ENCODE measurements at places on chromosomes 12 and 14. TPM values are rescaled to one million over a fixed set of nuclear protein-coding genes. Genes with fewer than 3 reads are reported as not detected.
A peak's percentile ranks its signal among the peaks of the same experiment; 100 is the strongest.

GRCh38 chr12:100141666-100141997 lies 1.0 kb downstream of the BLTP3B start:
- DNase-seq = no peak

GRCh38 chr14:53848854-53849253 lies 107.8 kb downstream of the BMP4 start:
- no peak for DNase-seq

DNA sequence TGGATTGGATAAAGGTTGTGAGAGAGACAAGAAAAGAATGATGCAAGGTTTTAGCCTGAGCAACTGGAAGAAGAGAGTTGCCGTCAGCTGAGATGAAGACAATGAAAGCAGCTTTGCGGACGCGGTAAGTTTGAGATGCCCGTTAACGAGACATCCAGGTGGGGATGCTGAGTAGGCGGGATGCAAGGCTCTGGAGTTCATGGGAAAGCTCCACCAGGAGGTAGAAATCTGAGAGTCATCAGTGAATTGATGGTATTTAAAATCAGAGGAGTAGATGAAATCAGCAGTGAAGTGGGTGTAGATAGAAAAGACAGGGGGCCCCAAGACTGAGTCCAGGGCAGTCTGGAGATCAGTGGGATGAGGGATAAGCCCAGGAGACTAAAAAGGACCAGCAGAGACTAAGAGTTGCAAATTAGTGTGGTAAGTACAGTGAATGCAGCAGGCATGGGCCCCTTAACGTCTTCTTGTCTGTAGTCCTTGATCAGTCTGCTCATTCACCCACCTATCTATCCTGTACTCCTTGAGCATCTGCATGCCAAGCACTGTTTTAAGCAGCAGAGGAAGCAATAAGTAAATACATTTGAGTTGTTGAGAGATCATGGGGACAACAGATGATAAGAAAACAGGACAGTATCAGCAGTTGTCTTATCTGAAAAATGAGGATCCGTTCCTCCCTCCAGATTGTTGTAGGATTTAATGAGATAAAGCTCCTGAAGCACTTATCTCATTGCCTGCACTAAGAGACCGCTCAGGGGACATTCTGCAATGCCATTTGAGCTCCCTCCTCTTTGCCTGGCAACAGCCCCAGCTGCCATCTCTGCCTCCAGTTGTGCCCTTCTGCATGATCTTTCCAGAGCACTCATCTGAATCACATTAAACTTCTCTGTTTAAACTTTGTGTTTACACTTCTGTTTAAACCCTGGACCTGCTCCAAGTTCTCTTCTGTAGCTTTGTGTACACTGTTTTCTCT lies 91.5 kb downstream of the APAF1 start:
- no peak for DNase-seq

GRCh38 chr12:108816652-108817335 lies 40.6 kb downstream of the SSH1 start:
- peak; percentile 89 for DNase-seq

DNA sequence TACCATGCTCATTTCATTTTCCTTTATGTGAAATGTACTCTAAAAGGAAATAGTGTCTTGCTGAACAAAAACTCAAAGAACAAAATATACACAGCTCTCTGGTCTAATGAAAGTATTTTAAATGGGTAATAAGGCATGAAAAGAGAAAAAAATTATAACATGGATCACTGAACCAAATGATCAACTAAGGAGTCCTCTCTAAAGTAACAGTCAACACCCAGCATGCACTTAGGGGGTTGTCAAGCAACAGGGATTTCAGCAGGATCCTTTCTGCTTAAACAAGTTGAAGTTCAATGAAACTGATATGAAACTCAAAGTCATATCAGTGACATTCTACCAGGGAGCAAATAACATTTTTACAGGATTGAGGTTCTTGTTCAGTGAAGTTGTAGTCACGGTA lies 398.8 kb downstream of the SEC23A start:
- no peak for DNase-seq

- DNase-seq = no peak
Observed at GRCh38 chr14:99177046-99177655, 94.8 kb downstream of the BCL11B start.

DNA sequence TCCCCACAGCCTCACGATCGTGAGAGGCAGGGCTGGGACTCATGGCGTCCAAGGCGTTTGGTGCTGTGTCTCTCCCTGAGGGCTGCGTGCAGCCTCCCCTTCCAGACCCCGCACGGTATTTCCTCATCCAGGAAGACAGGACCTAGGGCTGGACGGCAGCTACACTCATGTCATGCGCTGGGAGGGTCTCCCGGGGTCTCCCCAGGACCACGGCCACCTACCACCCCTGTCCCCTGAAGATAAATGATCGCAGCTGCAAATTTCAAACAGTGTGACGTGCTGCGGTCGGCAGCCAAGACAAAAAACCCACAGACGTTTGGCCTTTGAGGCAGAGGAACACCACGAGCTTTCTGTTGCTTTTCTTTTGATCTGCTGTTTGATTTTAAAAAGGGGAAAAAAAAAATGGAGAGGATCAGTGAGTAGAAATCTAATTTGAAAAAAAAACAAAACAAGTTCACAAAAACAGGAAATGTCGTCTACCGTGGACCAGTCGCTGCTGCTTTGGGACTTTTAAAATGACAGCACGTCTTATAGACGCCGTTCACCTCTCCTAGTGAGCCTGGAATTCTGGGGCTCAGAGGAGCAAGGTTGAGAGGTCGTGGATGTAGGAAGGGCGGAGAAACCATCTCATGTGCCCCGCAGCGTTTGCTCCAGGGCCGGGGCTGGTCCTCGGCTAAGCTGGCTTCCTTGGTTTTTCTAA lies 237.6 kb downstream of the SLC41A2 start:
- DNase-seq = no peak

DNA sequence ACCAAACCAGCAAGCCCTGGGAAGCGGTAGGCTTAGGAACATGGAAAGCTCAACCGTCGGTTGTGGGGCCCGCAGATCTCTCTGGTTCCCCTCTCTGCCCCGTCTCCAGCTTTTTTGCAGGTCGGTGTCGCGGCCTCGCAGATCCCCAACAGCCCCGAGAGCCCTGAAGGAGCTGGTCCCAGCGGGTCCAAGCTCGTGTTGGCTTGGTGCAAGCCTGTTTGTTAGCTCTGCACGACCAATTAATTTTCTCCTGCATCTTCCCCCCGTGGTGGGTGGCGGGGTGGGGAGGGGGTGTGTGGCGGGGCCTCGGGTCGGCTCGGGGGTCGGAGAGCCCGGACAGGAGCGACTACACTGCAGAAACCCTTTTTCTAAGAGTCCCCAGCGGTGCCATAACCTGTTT lies 449 bp upstream of the SLC24A4 start:
- DNase-seq = no peak

- DNase-seq = no peak
Observed at GRCh38 chr14:81009346-81009745, 53.9 kb downstream of the TSHR start.

DNA sequence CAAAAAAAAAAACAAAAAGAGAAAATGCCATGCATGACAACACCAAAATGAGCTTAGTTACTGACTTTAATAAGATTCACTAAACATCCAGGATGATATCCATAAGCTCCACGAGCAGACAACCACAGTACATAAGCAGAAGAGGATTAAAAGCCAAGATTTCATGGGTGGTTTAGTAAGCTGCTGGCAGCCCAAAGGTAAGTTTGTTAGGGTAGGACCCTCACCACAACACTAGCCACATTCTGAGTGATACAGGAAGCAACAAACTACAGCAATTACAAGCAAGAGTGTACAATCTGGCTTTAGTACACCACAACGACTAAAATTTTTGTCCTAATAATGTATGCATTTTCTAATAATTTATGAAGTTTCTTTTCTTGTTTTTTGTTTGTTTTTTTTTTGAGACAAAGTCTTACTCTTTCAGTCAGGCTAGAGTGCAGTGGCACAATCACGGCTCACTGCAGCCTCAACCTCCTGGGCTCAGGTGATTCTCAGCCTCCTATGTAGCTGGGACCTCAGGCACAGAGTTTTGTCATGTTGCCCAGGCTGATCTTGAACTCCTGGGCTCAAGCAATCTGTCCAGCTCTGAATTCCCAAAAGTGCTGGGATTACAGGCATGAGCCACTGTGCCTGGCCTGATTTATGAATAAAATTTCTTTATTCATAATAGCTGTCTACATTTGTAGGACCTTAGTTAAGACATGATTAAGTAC lies 221.4 kb downstream of the MED13L start:
- no peak for DNase-seq

GRCh38 chr14:86193756-86194155 lies 663.8 kb downstream of the FLRT2 start:
- DNase-seq = no peak

GRCh38 chr14:100601064-100601463 lies 13.8 kb upstream of the BEGAIN start:
- no peak for DNase-seq

- no peak for DNase-seq
Observed at GRCh38 chr12:20620261-20620660, 74.9 kb upstream of the SLCO1C1 start.

GRCh38 chr14:100593751-100594624 lies 6.8 kb upstream of the BEGAIN start:
- no peak for DNase-seq

DNA sequence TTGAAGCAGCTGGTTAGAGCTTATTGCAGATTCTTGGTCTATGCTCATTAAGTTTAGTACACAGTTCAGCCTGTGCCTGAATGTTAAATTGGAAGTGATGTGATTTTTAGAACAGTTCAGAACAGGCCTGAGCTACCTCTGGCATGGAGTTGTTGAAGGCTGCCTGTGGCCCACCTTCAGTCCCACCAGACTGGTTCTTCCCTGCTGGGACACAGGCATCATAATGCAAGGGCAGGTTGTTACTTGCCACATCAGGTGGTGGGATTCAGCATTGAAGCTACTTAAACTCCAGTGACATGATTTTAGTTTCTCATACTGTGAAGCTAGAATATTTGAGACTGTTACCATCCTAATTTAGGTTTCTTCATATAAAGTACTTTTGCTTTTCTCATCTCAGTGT lies 49.4 kb downstream of the PROX2 start:
- DNase-seq = no peak

DNA sequence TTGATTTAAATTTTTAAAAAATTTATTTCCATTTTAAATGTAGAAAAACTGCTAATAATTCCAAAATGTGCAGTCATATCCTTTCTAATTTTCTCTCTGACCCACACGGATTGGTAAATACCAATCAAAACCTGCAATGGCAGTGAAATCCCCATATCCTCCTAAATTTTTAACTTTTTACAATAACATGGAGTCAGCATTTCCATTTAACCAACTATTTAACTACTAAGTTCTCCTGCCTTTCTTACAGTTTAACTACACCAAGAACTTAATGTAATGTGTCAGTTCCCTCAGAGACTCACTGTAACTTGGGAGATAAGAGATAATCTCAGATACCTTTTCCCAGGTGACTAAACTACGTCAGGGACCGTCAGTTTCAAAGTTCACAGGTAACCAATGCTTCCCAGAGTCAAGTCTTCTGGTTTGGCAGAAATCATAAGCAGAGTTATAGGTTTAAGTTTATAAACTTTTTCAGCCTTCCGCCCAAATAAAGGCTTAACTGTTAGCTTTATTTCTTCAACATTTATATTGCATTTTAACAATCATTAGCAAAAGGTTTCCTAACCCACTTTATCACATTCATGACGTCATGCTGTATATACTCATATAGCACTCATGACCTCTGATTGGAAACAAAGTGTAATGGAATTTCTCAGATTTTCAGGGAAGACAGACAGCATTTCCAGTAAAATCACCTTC lies 7.6 kb downstream of the KRAS start:
- no peak for DNase-seq

GRCh38 chr14:99148861-99149610 lies 123.0 kb downstream of the BCL11B start:
- DNase-seq = peak; percentile 66

GRCh38 chr12:69154585-69155363 lies 84.6 kb upstream of the CPSF6 start:
- peak; percentile 45 for DNase-seq

DNA sequence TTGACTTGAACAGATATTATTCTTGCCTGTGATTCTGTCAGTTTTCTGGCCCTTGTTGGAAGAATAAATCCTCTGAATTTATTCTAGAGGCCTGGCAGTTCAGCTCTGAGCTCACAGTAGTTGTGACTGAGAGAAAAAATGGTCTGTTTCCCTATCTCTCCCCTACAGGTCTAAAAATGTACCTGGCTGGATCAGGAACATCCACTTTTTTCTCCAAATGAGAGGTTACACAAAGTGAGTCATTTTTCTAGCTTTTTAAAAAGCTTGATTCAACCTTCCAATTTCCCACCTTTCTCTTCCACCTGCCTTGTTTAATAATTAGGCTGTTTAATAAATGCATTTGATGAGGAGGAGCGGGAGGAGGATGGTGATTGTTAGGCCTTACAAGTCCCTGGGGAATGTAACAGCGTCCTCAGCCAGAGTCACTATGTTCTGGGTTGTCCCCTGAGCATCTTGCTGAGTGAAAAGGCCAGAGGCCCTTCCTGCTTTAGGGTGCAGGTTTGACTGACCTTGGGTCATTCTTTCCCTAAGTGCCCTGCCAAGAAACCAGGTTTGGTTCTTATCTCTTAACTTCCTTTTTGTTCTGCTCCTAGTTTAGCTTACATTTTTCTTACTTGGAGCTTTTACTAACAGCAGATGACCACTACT lies 91.7 kb upstream of the FUT8 start:
- DNase-seq = no peak

DNA sequence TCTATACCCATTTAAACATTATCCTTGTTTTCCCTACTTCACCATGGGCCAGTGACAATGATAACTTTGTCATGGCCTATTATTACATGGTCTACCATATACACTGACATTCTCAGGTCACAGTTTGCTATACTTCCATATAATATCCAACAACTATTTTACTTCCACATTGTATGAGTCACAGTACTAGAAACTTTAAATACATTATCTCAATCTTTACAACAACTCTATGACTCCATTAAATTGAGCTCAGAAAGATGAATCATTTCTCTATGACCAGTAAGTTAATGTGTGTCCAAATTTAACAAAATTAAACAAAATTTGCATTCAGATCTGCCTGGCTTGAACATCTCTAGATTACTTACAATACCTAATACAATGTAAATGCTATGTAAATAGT lies 93.9 kb downstream of the PLEKHG7 start:
- no peak for DNase-seq

- DNase-seq = no peak
Observed at GRCh38 chr12:109258201-109258600, 50.9 kb downstream of the FOXN4 start.

- DNase-seq = no peak
Observed at GRCh38 chr14:49052521-49052920, 533.7 kb downstream of the RPS29 start.

DNA sequence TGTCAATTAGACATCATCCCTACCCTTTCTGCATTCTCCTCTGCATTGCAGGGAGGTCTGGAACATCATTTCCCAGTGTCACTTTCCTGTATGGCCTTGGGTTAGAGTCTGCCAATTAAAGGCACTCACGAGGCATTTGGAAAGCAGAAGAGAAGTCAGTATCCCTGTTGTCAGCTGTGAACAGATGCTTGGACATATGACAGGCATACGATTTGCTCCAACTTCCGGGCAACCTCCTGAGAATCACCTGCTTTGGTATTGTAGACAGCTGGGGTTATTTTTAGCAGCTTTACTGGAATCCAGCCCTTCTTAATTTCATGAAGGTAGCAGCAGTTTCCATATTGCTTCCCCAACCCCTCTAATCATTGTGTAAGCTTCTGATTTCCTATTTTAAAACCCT lies 88.7 kb upstream of the DHRS4 start:
- no peak for DNase-seq

The PLEK2 gene
- total RNA-seq = 28.3 TPM

The GON7 gene
- total RNA-seq = 8.4 TPM

The BHLHE41 gene
- total RNA-seq = 14.5 TPM

The A2ML1 gene
- total RNA-seq = 124 TPM

The PRH2 gene
- total RNA-seq = not detected

The KRT73 gene
- total RNA-seq = 6.8 TPM

The SPTB gene
- 1.3 TPM for total RNA-seq

The DNAI7 gene
- 1.8 TPM for total RNA-seq

The MANSC4 gene
- total RNA-seq = not detected

The LPAR5 gene
- 16.4 TPM for total RNA-seq

The OR10P1 gene
- not detected for total RNA-seq
